Stimulated activated CD8-positive, alpha-beta memory T cell treated with anti-CD3 and anti-CD28 coated beads, Interleukin-4, amount 100 ng/mL, for 1 hour (primary cell): ENCODE measurements at places on chromosomes 5 and 9.

GRCh38 chr9:123710299-123710698 lies 219.6 kb downstream of the DENND1A start:
- DNase-seq, result no peak

GRCh38 chr9:85483208-85483607 lies 258.5 kb downstream of the AGTPBP1 start:
- no peak for DNase-seq

- no peak for DNase-seq
These were observed 197.1 kb upstream of the TBCA start for GRCh38 chr5:77973253-77973609.

- no peak for DNase-seq
These were observed 101.2 kb downstream of the PARP8 start for GRCh38 chr5:50767588-50767987.

- DNase-seq, result no peak
These were observed 28.5 kb downstream of the TSPAN17 start for GRCh38 chr5:176675676-176676360.

DNA sequence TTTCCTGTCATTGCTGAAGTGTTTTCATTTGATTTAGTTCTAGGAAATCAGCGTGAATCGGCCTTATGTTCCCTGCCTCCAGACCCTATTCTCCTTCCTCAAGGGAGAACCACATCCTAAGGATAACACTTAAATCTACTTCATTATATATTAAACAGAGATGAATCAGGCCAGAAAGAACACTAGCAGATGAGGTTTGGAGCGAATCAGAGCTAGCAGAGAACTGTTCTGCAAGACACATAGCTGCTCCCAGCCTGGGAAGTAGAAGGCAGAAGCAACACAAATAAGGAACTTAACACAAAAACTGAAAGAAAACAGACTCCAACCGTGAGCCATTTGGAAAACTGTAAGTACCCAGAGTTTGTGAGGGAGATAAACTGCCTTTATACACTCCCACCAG lies 718.2 kb downstream of the SEMA5A start:
- no peak for DNase-seq

GRCh38 chr9:87614397-87614796 lies 111.5 kb upstream of the CTSL start:
- no peak for DNase-seq

- DNase-seq, result no peak
These were observed 28.4 kb downstream of the COL23A1 start for GRCh38 chr5:178561746-178562264.

DNA sequence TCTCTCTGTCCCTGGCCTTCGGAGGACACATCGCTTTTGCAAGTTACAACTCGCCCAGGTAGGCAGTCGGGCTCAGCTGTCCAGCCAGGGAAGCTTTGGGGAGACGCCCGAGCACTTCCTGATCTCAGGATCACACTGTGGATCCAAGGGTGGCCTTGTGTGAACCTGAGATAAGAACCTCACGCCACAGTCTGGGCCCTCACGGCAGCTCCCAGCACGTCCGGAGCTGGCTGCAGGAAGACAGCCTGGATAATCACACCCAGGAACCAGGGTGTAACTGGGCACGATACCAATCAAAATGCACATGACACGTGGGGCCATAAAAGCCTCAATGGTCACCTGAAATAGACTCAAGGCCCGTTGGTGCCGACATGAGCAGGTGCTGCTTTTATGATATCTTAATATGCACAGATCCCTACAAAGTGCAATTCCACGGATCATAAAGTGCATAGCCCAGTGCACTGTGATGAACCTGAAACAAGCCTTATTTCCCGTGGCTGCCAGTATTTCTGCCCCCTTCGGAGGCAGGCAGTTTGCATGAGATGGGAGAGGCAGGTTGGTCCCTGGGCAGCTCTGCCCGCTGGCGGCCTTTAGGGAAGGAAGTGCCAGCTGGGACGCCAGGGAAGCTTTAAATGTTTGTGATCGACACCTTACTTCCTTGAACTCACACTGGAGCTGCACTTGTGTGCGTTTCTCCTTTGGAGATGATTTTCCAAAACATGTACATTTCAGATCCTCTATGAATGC lies 14.5 kb downstream of the SLC6A18 start:
- DNase-seq, result no peak

DNA sequence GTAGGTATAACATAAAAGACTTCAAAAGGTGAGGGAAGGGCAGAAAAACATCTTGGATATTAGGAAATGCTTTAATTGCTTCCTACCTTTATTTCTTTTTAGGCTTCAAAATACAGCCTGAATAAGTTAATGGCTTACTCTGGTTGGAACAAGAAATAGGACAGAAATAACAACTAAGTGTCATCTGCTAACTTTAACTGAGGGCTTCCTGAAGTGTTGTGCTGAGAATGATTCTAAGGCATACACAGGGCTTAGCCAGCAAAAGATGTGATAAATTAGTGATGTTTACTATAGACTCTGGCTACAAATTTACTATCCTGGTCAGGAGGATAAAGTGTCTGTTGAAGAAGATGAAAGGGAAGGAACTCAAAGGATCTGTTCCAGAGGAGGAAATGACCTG lies 34.2 kb downstream of the ABHD17B start:
- no peak for DNase-seq

DNA sequence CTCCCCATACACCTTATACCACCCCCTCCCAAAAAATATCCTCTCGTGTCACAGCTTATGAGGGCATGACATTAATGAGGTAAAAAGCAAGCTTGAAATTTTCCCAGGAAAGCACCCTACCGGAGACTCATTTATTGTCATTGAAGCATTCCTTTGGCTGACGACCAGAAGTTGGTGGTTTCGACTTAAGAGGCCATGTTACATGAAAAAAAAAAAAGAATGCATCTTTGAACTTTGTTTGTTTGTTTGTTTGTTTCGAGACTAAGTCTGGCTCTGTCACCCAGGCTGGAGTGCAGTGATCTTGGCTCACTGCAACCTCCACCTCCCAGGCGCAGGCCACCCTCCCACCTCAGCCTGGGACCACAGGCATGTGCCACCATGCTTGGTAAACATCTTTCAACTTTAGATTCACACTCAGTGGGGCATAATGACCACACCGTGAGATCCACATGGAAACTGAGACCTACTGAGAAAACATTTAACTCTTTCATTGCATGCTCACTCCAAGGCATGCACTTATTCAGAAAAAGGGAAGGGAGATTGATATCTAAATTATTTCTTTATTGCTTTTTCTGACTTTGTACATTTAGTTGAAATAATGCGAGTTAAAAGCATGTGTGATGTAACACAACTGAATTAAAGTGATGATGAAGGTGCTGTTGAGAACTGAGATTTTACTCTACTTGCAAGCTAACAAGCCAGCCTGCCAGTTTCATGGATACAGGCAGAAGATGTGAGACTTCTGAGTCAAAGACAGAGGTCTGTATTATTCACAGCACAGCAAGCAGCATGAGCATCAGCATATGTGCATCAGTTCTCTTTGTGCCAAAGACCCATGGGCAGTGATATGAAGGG lies 5.1 kb upstream of the RAB14 start:
- no peak for DNase-seq

- peak; percentile 50 for DNase-seq
These were observed 96.8 kb downstream of the ZNF608 start for GRCh38 chr5:124649491-124650146.

GRCh38 chr5:147397616-147398015 lies 112.3 kb downstream of the DPYSL3 start:
- no peak for DNase-seq

DNA sequence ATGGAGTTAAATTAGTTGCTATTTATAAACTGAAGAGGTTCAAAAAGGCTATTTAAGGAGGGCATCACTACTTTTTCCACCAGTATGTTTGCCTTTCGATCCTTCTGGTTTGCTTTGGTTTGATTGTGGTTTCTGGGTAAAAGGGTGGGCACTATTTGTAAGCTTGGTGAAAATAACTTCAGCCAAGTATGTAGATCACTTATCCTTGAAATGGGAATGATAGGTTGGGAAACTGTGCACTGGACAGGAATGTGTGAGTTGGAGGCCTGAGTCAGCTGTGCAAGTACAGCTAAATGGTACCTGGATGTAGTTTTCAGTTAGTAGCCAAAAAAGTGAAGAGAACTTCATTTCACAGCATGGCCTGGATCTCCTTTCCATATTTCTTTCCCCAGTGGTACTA lies 466.2 kb downstream of the ENC1 start:
- no peak for DNase-seq

- DNase-seq, result no peak
These were observed 15.8 kb upstream of the HMHB1 start for GRCh38 chr5:143796125-143796524.

DNA sequence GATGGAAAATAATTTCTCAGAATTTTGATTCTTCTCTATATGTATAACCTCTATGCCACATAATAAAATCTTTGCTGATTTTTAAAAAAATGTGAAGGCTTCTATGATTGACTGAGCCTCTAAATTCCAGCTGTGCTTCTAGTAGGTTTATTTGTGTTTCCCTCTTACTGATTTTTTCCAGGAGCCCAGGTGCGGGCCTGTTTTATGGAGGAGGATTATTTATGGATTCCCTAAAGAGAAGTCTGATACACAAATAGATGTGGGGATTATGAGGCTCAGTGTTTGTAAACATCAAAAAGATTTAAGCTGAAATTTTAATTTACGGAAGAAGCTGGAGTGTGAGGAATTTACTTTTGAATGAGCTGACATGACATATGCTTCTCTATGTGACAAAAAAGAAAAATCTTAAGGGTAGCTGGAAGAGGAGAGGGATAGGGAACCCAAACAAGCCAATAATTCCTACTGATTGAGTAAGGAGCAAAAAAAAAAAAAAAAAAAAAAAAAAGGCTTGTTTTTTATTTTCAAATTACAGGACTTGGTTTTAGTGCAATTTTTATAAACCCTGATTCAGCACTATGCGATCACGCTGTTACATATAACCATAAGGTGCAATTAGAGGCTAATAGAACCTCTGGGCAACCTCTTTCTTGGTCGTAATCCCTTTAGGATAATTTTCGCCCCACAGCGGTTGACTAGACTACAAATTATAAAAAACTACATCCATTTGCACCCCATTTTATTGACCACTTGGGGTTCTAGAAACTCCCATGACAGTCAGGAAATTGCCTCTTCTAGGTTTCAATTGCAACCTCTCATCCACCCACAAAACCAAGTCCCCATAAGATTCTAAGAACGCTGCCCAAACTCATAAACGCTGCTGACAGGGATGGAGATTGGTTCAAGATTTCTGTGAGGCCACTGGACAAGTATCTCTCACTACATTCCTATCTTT lies 44.4 kb upstream of the RAI14 start:
- DNase-seq, result no peak

DNA sequence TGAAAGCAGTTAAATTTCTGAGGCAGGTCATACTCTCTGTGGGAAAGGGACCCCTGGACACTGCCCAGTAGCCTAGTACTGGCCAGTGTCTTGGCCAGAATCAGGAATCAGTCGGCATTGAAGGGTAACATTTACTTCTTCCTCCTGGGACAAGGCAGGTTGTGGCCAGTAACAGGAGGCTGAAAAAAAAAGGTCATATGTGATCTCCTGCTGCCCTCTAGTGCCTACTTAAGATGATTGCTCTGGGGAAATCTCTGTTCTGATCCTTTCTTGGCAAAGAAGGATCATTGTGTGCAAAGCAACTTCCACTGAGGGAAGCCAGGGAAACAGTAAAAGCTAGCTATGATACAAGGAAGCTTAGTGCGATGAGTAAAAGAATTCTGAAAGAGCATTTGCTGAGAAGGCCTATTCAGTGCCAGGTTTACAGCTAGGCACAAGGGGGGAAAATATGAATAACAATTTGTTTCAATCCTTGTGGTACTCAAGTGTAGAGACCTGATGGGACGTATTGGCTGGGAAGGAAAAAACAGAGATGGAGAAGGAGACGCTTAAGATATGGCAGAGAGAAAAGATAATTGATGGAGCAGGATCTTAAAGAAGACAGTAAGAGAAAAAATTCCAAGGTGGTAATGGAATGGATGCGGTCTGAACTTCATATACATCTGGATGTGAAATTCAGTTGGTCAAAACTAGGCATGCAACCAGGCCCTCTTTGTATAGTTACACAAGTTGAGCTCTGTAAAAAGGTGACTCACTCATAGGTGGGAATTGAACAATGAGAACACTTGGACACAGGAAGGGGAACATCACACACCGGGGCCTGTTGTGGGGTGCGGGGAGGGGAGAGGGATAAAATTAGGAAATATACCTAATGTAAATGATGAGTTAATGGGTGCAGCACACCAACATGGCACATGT lies 25.8 kb upstream of the TRIM32 start:
- no peak for DNase-seq
